ENCODE measurements at places on chromosomes 7 and 10.

GRCh38 chr10:5305374-5305773 is 59.4 kb upstream of the UCN3 start:
- DNase-seq = no peak

DNA sequence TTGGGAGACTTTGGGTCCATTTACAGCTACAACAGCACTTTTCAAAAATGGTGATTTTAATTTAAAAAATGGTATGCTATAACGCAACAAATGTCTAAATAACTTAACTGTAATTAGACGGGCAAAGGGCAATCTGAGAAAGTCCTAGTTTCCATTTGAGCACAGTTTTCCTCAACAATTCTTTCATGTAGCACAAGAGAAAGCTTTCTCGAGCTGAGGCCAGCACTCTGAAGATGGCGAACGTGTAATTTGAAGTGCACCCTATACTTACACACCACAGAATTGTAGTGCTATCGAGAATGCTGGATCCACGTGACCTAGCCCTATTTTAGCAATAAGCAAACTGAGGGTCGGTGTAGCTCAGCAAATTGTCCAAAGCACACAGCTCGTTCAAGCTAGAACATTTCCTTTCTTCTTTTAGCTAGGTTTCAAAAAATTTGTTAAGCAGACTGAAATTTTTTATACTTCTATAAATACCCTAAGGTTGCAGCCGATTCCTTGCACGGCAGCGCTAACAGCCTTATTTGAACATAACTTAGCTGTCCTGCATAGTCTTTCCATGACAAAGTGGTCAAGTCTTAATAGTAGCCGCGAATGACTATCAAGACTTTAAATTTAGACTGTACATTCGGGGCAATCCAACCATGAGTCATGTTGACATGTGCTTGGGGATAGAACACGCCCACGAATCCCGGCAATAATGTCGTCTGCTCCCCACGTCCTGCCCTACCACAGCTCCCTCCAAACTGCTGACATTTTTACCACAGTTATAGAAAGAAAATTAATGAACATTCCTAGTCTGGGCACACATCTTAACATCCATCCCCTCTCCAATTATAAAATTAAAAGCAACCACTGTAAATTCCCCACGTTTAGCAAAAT is 10.0 kb downstream of the KLF6 start:
- DNase-seq = no peak

- no peak for DNase-seq
Measured at GRCh38 chr10:49593998-49594397, 16.1 kb upstream of the SLC18A3 start.

DNA sequence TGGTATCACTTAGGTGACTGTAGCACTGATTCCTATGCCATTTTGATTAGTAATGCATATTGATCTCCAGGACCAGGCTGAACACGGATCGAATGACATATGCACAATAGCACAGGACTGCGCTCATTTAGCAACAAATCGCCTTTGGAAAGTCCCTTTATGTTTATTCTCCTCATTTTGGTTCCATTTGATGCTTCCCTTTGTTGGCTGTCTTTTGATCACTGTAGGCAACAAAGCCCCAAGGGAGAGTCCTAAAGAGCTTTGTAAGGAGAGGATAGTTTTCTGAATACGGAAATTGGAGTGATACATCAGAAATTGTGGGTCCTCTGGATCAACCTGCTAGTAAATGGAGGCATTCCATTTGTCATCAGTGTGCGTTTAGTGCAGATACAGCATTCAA is 1111.4 kb downstream of the SORCS1 start:
- DNase-seq = no peak

- DNase-seq = no peak
Measured at GRCh38 chr7:134856691-134857090, 77.3 kb downstream of the CALD1 start.
